ENCODE measurements at places on chromosomes 5 and 9.

- no peak for DNase-seq
Observed at GRCh38 chr5:638501-639252, 26.5 kb downstream of the CEP72 start.

- no peak for DNase-seq
Observed at GRCh38 chr5:57508211-57508610, 25.6 kb upstream of the ACTBL2 start.

DNA sequence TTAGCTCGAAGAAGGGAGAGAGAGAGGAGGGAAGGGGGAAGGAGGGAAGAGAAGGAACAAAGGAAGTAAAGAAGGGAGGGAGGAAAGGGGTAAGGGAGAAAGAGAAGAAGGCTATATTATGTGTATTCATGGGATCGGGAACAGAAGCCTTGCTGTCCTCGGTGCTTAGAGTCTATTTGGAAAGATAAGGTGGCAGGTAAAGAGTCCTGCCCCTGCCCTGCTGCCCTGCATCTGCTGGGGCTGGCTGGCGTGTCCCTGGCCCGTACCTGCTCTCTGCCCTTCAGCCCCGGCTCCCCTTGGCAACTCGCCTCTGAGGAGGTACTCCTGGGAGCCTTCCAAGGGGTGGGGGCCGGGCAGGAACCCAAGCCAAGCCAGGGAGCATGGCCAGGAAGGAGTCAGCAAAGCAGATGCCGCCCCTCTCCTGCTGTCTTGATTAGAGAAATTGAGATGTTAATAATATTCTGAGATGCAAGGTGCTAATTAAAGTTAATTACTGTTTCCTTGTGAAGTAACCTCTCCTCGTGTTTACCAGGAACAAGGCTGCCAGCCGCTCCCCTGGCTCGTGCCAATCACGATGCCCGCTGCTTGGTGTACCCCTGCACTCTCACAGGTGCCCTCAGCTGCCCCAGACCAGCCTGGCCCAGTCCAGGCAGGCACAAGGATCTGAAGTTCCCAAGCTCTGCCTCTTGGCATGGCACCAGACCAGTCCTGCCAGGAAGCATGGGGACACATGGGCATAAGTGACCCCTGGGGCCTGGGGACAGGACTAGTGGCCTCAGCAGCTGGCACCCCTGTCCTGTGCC is 36.6 kb downstream of the PCDH1 start:
- no peak for DNase-seq

DNA sequence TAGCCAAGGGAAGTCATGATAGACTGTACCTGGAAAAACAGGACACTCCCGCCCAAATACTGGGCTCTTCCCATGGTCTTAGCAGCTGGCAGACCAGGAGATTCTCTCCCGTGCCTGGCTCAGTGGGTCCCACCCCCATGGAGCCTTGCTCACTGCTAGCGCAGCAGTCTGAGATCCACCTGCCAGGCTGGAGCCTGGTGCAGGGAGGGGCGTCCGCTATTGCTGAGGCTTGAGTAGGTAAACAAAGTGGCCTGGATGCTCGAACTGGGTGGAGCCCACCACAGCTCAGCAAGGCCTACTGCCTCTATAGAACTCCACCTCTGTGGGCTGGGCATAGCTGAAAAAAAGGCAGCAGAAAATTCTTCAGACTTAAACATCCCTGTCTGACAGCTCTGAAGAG is 10.1 kb upstream of the THG1L start:
- no peak for DNase-seq

- DNase-seq = no peak
Observed at GRCh38 chr9:127813686-127814226, 11.1 kb downstream of the FPGS start.

DNA sequence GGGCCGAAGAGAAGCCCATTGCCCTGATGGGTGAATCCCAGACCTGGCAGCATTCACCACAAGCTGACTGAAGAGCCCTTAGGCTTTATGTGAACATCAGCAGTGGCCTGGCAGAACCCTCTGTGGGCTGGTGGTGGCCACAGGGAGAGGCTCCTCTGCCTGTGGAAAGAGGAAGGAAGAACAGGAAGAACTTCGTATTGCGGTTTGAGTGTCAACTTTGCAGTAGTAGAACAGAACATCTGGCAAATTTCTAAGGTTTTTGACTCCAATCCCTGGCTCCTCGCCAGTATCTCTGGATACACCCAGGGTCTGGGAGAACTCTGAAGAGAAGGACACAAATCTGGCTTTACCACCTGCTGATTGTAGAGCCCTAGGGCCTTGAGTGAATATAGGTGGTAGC is 356.4 kb upstream of the GRAMD2B start:
- DNase-seq = no peak

GRCh38 chr9:13524245-13524644 is 244.8 kb upstream of the MPDZ start:
- no peak for DNase-seq

DNA sequence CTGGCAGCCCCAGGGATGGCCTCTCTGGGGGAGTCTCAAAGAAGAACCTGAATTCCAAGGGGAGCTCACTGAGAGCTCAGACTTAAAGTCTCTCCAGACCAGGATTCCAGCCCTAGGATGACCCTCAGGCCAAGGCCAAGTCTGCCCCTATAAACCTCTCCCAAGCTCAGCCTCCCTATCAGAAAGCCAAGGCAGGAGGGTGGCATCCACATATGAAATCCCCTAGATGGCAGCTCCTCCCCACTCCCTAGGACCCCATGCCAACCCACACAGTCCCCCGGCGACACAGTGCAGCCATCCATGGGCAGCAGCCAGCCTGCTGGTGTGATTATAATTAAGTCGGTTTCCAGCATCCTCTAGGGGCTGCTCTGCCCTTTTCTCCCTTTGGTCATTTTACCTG is 269.9 kb downstream of the CDK5RAP2 start:
- no peak for DNase-seq

DNA sequence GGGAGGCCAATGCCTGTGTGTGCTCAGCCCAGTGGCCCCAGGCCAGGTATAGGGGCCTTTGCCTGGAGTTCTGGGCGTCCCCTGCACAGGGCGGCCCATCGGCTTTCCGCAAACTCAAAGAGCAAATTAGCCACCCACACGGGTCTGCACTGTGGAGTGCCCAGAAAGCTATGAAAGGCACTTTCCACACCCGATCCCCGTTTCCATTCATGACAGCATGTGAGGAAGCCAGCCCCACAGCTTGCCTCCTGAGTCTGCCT is 5.2 kb downstream of the DBH start:
- no peak for DNase-seq

DNA sequence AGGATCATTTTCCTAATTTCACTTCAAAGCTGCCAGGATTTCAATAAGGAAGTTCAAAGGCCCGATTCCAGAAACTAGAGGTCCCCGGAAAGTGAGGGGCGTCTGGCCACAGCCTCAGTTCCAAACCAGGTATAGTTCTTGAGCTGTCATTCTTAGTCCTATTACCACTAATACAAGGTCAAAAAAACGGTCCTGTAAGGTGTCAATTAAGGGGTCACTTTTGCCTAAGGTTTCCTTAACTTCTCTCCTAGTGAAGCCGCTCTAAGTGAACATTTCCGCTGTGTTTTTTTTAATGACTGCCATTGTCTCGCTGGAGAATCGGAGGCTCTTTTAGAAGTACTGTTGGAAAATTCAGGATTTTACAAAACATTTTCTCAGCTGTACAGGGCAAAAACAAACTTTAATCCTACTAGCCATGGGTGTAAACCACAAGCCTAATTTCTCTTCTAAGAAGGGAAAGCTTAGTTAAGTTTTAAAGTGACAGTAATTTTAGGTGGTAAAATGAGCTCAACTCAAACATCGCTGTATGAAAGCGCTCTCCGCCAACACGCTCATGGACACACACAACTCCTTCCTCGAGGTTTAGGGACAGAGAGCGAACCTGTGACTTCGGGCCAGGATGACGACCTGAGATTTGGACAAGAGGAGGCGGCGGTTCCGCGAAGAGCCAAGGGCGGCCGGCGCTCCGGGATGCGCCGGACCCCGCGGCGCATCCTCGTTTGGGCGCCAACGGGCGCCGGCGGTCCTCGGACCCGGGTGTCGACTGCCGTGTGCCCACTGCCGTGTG is 76.7 kb upstream of the IFNE start:
- no peak for DNase-seq

DNA sequence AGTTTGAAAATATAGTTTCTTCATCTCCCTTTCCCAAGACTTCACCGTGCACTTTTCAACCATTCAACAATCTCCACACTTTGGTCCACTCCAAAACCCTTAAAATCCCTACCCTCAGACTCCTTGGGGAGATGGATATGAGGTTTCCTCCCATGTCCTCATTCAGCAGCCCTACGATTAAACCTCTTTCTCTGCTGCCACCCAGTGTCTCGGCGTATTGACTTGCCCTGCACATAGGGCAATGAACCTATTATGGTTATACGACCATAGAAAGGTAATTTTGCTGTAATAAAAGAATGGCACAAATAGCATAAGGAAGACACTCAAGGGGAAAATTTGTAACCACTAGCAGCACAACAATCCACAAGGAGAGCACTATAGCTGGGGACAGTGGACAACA is 803.5 kb downstream of the TLE1 start:
- DNase-seq = no peak

Measured in muscle of back (tissue), 13 donors.